ENCODE measurements at places on chromosomes 13 and 19. TPM values are rescaled to one million over a fixed set of nuclear protein-coding genes. Genes with fewer than 3 reads are reported as not detected.
A peak's percentile ranks its signal among the peaks of the same experiment; 100 is the strongest.

GRCh38 chr13:109790086-109790485 is 3.7 kb upstream of the IRS2 start:
- DNase-seq = no peak

DNA sequence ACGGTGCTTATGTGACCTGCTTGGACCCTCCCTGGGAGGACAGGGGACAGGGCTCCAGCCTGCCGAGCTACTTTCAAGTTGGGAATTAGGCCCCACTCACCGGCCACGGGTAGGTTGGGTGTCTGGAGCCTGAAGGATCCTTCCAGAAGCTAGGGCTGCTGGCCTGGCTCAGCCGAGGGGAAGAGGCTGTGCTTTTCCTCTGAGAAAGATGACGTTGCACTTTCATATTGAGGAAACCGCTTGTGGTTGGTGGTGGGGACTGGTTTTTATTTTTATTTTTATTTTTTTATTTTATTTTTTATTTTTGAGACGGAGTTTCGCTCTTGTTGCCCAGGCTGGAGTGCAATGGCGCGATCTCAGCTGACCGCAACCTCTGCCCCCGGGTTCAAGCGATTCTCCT is at the start of gene TMEM150B:
TMEM150B (minus strand) TSS at position 170 of the 400 bp plus-strand sequence. CDS start 4,305 bp downstream, outside the sequence.
- DNase-seq = no peak

GRCh38 chr13:41065078-41065477 is 3.8 kb downstream of the WBP4 start:
- DNase-seq = no peak

DNA sequence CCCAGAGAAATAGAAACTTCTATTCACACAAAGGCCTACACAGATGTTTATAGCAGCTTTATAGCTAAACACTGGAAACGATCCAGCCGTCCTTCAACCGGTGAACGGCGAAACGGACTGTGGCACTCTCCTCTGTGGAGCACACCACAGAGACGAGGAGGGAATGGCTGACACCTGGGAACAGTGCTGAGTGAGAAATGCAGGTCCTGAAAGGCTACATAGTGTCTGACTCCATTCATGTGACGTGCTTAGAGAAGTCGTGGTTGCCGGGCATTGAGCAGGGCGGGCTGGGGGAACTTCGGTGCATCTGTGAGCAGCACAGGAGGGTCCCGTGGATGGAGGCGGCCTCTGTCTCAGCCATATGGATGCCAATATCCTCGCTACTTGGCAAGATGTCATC is 3.1 kb upstream of the GRK1 start:
- DNase-seq = no peak

DNA sequence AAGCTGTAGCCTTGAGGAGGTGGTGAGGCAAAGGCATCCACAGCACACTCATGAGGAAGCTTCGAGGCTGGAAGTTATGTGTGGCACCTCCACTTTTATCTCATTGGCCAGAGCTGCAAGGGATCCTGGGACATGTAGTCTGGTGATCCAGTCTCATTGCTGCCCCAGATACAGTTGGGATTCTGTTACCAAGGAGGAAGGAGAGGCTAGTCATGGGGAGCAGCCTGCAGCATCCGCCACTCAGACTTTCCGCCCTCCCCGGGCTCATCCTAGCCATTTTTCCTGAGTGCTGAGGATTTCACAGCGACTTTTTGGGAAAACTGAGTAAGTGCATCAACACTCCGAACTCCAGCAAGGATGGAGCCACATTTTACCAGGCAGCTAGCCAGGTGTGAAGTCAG is 74.4 kb downstream of the DPF1 start:
- DNase-seq = no peak

GRCh38 chr19:44951179-44952159 is 3.7 kb upstream of the CLPTM1 start:
- DNase-seq = peak; percentile 62

GRCh38 chr13:33744589-33745369 is 73.2 kb upstream of the RFC3 start:
- DNase-seq = no peak

DNA sequence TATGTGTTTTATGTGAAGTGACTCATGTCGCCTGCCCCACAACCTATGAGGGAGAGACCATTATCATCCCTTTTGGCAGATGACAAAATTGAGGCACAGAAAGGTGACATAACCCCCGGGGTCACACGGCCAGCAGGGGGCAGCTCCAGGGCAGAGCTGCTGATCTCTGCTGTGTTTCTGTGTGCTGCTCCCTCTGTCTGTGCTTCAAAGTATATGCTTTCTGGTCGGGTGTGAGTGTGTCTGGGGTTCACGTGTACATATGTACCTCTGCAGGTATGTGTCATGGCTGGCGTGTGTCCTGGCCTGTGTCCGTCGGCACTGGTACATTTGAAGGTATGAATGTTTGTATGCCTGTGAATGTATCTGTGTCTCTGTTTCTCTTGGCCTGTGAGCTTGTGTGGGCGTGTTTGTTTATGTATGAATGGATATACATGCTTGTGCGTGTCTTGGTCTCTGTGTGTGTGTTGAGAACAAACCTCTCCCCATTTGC is 7.1 kb downstream of the LIPE start:
- DNase-seq = peak; percentile 61

DNA sequence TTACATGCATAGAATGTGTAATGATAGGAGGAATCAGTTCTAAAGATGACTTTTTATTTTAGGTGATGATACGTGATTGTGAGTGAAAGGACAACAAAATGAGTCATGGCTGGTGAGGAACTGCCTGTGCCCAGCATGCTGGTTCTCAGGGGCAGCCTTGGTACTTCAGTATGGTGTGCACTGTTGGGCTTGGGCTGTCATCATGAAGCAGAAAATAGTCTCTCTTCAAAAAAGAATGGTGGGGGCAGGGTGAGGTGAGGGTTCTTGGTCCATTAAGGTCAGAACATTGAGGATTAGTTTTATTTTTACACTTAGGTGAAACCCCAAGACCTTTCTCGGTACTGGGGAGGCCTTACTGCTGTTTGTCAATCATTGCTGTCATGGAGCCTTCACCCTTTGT is 309.5 kb downstream of the MTUS2 start:
- no peak for DNase-seq

The ZGLP1 gene
- total RNA-seq = 1.6 TPM

The GPR12 gene
- total RNA-seq = 0.08 TPM

The FCAR gene
- not detected for total RNA-seq

Measured in left colon (tissue), 2 donors.